Stimulated activated CD4-positive, alpha-beta T cell treated with anti-CD3 and anti-CD28 coated beads, Interleukin-12 subunit alpha, Interleukin-12 subunit beta, amount 100 ng/mL, for 24 hours (primary cell): ENCODE measurements at places on chromosomes 3 and 15.

GRCh38 chr3:13092621-13093617 lies 19.7 kb upstream of the IQSEC1 start:
- no peak for DNase-seq

- no peak for DNase-seq
Measured at GRCh38 chr15:38021259-38021658, 86.8 kb downstream of the TMCO5A start.

DNA sequence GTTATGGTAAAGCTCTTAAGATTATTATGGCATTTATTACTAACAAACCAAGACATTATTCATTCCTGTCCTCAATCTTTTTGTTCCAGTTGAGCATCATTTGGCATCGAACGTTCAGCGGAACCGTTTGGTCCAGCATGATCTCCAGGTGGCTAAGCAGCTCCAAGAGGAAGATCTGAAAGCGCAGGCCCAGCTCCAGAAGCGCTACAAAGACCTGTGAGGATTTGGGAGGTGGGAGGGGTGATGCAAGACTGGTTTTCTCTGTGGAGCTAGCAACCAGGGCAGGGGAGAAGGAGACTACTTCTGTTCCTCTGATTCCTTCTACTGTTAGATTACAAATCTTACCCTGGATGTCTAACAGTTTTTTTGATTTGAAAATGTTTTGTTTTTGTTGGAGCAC lies 27.6 kb upstream of the UTS2B start:
- DNase-seq = no peak

DNA sequence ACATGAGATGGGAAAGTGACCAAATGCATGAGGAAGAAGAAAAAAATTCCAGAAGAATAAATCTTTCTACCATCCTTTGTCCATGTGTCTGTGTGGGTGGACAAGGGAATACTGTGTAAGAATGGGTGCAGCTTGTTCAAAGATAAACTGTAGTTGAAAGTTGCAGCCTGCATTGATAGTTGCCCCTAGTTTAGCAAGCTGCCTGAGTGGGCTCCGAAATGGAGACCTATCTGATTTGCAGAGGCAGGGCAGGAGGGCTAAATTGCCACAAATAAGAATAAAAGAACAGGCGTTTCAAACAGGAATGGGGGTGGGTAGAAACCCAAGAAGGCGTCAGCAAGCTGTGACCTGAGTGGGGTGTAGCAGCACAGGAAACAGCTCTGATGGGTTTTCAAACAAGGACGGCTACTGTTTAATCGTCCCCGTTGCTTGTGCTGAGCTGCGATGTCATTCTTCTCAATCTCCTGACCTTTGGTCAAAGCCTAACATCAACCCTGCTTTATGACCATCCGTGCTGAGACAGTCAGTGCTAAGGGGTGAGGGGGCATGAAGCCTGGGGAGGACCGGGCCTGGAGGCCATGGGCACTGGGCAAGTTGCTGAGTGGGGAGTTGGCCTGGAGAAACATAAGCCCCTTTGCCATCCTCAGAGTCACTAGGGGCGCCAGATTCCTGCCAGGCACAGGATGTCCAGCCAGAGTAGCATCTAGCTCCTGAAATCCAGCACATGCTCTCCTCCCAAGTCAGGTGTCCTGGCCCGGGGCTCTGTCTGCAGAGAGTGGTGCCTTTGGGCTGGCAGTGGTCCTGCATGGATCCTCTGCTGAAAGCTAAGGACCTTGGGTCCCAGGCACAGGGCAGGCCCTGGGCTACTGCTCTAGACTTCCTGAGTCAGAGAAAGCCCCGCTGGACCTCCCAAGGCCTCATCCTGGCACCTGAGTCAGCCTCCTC lies 19.2 kb upstream of the C15orf39 start:
- no peak for DNase-seq

DNA sequence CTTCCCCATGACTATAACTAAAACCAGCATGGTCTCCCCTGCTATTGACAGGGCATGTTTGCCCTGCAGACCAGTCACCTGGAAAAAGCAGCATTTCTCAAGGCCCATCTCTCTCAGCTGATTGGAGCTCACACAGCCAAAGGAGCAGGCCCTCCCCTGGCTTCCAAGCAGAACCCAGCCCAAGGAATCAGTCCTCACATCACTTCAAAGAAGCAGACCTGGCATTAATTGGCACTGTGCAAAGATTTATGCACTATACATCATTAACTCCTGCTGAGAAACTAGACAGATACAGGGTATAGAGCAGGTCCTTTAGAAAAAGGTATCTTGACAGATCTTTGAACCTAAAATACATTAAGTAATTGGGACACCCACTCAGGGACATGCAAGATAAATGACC lies 323.8 kb upstream of the PPP2R3A start:
- no peak for DNase-seq

DNA sequence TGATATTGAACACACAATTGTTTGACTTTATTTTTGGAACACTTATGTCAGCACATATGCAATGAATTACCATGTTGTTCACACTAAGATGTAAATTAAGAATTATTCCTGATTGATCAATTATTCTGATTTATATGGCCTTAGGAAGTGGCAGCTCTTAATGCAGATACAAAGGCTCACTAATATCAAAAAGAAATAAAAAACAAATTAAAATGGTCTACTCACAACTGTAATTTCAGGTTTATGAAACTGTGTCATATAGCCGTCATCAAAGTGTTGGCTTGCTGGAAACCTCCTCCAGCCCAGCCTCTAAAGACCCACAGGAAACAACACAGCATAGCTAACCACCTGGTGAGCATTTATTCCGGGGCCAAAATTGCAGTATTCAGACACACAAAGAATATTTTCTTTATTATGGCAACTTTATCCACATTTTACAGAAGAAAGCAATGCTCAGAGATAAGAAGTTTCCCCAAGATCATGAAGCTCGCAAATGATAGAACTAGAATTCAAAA lies 33.4 kb downstream of the PDZRN3 start:
- DNase-seq = no peak

- no peak for DNase-seq
Measured at GRCh38 chr3:60294181-60294580, 957.1 kb downstream of the FHIT start.

GRCh38 chr15:68271854-68272471 lies 5.6 kb upstream of the FEM1B start:
- DNase-seq = no peak

GRCh38 chr3:8095724-8096123 lies 405.9 kb upstream of the LMCD1 start:
- DNase-seq = no peak

DNA sequence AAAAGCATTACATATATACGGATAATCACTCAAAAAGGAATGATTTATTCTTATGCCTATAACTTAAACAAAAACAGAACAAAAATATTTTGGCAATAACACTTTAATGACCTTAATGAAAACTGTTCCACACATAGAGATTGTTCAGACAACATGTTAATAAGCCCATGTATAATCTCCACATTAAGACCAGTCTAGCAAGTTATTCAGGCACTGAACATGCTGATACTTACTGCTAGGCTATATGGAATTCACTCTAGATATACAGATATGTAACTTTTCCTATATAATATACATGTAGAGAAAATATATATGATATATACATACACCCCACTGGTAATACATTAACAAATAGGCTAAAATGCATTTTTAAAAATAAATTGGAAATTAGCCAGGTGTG lies 43.8 kb upstream of the USP50 start:
- DNase-seq = no peak

- DNase-seq = no peak
Measured at GRCh38 chr15:66154581-66154980, 99.0 kb downstream of the MEGF11 start.

- DNase-seq = no peak
Measured at GRCh38 chr15:57769266-57769665, 62.8 kb downstream of the POLR2M start.

DNA sequence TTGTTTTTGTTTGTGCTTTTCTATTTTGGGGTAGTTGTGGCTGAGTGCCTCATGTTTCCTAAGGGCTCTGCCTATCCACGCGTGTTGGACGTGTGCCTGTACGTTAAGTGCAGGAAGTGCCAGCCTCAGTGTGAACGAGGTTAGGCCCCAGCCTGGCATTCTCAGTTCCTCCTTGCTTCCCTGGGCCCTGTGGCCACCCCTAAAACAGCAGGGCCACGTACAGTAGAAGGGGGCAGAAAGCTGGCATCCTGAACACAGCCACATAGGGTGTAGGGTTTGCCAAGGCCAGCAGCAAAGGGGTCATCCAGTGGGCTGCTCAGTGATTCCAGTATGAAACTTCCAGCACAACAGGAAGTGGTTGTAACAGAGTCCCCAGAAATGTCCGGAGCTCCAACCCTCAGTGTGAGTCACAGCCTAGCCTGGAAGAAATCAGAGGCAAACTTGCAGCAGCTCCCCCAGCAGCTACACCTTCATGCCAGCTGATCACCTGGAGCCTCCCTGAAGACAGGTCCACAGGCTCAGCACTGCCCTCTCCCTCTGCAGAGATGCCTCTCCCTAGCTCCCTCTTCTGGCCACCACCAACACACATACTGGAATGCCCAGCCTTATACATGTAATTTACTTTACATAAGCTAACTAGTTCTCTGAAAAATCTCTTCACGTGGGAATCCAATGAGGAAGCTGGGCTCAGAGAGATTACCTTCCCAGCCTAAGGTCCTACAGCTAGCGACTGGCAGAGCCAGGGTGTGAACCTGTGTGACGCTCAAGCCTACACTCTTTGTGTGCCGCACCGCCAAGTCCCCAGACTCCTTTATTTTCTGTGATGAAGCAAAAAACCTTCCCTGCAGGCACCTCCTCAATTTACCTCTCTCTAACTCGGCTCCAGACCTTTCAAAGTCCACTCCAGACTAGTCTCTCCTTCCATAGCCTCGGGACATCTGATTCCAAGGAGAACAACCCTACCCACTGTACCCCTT lies 26.6 kb downstream of the ILDR1 start:
- DNase-seq = no peak

DNA sequence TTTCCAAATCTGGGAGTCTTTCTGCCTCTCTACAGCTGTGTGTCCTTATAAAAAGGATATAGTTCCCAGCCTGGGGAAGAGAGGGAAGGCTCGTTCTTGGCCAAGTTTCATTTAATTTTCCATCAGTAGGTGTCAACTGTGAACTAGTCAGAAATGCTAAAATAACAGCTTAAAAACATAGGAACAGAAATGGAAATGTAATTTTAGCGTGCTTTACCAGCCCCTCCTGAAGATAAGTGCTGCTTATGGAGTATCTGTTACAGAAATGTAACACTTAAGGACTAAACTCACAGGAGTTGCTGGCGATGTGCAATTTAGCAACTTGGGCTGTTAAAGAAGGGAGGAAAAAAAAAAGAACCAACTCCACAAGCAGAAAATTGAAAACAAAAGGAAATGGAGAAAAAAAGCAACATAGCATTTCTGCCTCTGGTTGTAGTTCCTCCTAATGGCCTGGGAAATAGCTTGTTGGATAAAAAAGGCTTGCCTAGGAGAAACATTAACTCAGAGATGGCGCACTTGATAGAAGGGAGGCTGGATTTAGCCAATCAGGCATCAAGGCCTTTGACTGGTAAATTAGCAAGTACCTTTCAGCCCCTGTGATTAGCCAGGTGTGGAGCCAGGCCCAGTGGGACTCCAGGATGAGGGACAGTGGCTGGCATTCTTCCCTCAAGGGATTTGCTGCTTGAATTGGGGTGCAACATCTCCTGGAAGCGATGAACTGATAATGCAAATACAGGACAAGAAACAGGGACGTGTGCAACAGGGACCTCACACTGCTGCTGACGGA lies 84.3 kb downstream of the RPLP1 start:
- DNase-seq = no peak

- no peak for DNase-seq
Measured at GRCh38 chr3:8164145-8164544, 337.5 kb upstream of the LMCD1 start.
